ENCODE measurements at places on chromosomes 7 and 10. TPM values are rescaled to one million over a fixed set of nuclear protein-coding genes. Genes with fewer than 3 reads are reported as not detected.

Gene VTI1A
- 36.1 TPM for total RNA-seq

Gene MYL7
- not detected for total RNA-seq

Gene SPRN
- total RNA-seq, result not detected

Gene GARIN1A
- total RNA-seq, result 10.2 TPM

GRCh38 chr10:121831237-121831636 is 96.6 kb downstream of the ATE1 start:
- no peak for DNase-seq

- DNase-seq, result no peak
Observed at GRCh38 chr7:44448922-44449583, 41.4 kb downstream of the NUDCD3 start.

DNA sequence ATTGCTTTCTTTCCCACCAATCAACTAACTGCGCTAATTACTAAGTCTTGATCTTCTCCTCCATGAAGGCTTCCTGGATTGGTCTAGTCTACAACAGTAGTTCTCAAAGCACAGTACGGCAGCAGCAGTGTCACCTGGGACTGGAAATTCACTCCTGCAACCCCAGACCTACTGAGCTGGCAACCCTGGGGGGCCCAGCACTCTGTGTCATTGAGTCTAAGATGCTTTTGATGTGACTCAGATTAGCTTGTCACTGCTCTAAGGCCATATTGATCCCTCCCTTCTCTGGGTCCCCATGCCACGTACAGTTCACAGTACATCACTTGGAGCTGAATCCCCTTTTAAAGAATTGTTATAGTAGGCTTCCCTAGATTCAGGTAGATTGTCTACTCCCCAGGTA is 65.7 kb upstream of the KMT2C start:
- no peak for DNase-seq

DNA sequence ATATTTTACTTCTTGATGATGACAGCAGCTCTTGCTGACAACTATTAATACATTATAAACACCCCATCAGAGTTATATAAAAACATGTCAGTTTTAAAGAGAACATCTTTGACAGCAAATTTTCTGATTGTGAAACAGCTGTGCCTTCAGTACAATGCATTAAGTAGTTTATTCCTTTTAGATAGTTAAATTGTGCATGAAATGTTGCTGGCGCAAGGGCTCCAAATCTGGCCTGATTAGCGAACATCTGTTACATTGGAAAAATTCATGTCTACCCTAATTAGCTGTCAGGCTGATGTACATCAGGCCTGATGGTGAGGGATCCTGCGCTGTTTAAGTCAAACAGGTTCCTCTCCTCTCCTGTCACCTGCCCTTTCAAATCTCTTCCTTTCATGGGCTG is 171.9 kb upstream of the SP8 start:
- no peak for DNase-seq

- DNase-seq, result no peak
Observed at GRCh38 chr7:131570401-131570800, 14.0 kb upstream of the PODXL start.

DNA sequence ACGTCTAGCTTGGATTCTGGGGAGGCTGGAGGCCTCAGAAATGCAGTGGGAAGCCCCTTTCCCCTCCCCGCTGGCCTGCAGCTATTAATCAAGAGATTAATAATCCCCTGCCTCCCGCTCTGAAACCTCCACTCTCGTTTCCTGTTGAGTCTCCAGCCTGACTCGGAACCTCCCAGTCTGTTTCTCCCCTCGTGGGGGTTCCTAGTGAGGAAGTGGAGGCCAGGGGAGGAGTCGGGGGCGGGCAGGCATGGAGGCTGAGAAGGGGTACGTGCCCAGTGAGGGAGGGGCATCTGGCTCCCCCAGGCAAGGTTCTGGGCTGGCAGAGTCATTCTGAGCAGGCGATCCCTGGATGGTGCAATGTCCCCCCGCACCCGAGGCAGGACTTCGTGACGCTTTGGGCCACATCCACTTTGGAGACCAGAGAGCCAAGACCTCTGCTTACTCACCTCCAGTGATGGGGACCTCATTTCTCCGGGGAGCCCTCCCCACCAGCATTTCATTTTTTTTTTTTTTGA is 73.6 kb downstream of the COL26A1 start:
- DNase-seq, result no peak

- DNase-seq, result no peak
Observed at GRCh38 chr10:119113751-119114732, 10.1 kb downstream of the DENND10 start.

GRCh38 chr10:131722525-131723264 is 178.1 kb upstream of the PPP2R2D start:
- DNase-seq, result peak; percentile 80

DNA sequence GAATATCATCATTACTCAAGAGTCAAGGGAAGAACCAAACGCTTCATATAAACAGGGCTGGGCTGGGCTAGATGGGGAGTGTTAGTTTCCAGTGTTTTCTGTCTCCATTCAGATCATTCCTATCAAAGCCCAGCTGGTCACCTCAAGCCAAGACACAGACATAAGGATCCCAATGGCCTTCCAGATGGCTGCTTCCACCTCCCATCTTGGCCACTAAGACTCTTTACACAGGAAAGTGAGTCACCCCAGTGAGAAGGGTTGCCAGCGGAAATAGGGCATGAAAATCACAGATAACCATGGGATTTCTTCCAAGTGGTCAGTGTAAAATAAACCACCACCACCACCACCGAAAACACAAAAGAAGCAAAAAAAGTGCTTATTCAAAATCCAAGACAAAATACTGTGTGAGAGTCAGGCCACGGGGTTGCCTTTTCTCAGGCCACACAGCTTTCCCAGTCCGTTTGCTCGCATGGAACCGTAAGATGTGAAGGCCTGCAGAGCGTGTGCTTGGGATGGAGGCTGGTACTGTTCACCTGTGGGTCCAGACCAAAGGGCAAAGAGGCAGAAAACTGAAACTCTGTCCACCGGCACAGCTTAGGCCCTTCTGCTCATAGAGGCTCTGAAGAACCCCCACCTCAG is 5.6 kb downstream of the PRSS2 start:
- DNase-seq, result no peak

DNA sequence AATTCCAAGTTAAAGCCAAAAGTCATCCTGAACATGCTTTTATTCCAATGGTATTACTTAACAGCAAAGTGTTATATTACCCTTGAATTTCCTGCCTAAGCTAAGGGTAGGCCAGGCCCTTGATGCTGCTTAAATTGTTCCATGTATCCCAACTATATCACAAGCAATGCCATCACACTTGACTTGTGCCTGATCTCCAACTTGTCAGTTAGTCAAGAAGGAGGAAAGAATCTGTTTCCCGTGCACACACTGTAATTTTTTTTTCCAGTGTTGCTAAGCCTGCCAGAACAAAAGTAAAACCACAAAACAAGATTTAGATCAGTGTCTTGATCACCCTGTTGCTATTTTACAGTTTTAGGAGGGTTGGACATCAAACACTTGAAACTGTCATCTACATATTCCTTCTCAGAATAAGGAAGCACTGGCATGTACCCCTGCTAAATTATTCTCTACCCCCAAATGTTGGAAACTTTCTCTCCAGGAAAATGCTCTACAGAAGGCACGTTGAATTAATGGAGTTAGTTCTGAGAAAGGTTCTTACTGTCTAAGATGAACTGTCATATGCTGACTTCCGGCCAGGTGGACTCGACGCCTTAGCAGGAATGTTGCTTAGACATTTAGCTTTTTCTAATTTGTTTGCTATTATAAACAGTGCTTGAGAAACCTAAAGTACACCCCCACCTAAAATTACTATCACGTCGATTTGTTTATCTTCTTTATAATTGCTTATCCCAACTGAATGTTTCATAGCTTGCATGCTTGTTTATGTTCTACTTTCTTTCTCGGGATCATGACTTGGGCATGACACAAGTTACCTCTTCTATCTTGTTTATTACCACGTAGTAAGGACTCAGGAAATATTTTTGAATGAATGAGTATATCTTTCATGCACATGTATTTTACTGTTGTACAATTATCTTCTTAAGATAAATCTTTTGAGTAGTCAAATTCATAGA is 105.5 kb upstream of the ZNF438 start:
- no peak for DNase-seq

- DNase-seq, result no peak
Observed at GRCh38 chr7:87341441-87341840, 4.0 kb upstream of the CROT start.

DNA sequence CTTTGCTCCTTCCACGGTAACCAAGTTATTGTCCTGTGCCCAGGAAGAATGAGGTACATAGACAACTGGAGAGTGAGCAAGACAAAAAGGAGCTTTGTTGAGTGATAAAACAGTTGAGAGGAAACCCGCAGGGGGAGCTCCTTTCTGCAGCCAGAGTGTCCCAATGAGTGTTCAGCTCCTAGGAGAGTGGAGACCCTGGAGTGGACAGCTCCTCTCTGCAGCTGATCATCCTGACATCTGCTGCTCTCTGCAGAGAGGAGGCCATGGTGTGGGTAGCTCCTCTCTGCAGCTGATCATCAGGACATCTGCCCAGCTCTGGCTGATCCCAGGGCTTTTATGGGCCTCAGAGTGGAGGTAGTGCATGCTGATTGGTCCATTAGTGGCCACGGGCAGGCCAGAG is 53.4 kb upstream of the PCDH15 start:
- no peak for DNase-seq

DNA sequence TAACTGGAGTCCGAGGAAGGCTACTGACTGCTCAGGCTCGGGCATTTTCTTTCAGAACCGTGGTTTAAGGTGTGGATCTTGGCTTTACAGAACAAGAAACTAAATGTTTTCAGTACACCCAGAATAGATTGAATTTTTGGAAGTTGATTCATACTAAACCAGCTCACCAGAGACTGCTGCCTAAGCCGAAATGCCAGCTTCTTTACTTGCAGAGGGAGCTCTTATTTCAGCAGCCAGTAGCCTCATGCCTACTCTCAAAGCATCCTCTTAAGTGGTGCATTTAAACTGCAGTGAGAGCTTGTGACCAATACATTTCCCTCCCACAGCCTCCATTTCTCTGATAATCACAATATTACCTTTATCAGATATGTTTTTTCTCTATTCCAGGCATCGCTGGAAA is 615.1 kb downstream of the SUGCT start:
- no peak for DNase-seq
